ENCODE measurements at places on chromosomes 1 and 21.

- no peak for DNase-seq
Observed at GRCh38 chr1:7042322-7043190, 257.3 kb downstream of the CAMTA1 start.

DNA sequence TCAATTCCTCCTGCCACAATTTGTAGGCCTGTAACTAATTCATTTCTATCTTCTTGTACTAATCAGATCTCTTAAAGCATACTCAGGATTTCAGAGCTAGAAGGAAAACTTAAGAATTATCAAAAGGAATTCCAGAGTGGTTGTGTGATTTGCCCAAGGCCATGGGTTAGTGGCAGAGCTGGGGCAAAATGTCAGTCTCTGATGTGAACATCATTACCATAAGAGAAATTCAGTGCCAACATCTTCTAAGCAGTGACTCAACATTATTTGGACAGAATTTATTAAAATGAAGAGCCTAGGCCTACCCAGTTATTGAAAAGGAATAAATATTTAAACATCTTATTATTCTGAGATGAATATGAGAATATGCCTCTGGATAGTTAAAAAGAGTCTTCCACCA lies 14.5 kb downstream of the ST6GALNAC5 start:
- DNase-seq, result no peak

DNA sequence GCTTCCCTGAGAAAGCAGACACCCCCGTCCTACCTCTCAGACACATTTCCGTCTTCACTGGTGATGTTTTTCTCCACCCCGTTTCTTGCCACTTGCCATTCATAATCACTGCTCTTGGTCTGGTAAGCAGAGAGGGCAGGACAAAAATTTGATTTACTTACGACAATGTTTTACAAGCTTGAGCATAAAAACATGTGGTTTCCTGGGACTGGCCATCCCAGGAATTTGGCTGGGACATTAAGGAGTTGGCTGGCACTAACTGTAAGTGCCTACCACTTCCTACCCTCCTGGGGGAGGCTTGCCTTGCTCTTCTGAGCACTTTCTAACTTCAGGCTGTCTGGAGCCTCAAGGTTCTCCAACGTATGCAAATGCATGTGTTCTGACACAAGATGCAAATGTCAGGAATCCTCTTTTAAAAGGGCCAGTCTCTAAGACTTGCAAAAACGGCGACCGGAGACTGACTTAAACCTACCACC lies 24.2 kb downstream of the ZBTB18 start:
- DNase-seq, result no peak

GRCh38 chr1:94875794-94876193 lies 51.1 kb downstream of the CNN3 start:
- no peak for DNase-seq

DNA sequence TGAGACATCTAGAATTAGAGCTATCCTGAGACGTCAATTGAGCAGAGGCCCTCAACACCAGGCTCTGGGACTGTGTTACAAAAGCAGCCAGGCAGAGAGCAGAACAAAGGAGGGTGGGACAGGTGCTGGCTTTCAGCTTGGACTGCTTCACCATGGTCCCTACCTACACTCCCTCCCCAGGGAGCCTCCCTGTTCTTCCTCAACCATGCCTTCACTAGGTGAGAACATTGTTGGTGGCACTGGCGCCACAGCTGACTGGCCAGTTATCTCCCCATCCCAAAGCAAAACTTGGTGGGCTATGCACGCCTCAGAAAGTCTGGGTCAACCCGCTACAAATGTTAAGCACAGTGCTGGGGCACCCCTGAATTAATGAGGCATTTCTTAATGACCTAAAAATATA lies 87.8 kb downstream of the NMNAT2 start:
- DNase-seq, result no peak

- DNase-seq, result no peak
Observed at GRCh38 chr21:40615505-40616376, 231.2 kb downstream of the DSCAM start.

GRCh38 chr1:246338546-246338945 lies 168.5 kb downstream of the SMYD3 start:
- DNase-seq, result no peak

DNA sequence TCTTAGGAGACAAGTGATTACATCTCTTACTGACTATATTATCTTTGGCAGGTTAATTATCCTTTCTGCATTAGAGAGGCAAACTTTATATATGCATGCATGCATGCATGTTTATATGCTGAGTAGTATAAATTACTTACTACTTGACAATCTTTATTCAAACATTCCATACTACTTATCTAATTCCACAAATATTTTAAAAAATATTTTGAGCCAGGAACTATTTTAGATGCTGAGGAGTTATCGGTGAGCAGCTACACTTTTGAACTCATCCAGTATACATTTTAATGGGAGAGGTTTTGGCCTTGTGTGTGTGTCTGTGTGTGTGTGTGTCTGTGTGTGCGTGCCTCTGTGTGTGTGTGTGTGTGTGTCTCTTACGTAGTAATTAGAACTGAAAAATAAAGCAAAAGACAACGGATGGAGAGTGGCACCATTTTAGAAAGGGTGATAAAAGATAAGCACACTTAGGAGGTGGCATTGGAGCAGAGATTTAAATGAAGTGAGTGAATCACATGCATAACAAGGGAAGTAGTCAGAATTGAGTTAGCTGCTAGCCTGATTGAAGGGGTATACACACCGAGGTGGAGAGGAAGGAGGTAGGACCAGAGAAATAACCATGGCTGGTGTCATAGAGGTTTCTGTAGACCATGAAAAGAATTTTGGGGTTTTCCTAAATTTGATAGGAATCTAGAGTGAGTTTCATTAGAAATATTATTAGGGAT lies 1488.4 kb downstream of the MRPL39 start:
- no peak for DNase-seq

- DNase-seq, result no peak
Observed at GRCh38 chr1:155913969-155914757, 3.0 kb upstream of the RIT1 start.

- DNase-seq, result no peak
Observed at GRCh38 chr1:15031251-15031933, 122.2 kb upstream of the TMEM51 start.

DNA sequence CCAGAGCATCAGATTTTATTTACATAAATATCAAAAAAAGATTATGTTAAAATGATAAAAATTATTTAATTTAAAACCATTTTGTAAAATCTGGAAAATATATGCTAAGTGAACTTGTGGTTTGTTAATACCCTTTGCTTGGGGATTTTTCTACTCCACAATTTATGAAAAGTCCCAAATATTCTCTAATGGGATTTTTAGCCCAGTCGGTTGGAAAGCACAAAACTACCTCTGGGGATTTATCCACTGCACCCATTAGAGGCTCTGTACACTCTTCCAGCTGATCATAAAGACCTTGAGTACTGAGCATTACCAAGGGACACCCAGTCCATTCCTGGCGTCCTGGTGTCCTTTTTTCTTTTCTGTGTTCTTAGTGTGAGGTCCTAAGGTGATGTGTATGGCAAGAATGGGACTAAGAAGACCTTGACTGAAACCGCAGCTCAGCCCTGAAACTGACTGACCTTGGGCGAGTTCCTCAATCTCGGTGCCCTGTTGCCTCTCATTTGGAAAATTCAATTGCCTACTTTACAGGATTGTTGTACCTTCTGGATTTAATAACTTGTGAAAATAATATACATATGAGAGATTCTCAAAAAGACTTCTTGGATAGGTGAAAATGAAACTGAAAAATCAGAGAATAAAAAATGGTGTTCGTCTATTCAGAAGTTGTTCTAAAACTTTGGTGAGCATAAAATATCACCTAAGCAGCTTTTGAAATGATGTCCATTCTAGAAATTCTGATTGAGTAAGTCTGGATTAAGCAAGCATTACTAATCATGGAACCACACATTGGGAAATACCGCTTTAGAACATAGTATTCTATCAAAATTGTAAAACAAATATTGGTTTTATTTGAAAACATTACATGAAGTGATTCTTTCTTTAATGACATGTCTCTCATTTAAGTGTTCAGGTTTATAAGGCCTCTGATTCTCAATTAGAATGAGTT lies 21.5 kb upstream of the SAMSN1 start:
- no peak for DNase-seq

GRCh38 chr1:2378956-2379732 lies 12.2 kb downstream of the MORN1 start:
- no peak for DNase-seq

- no peak for DNase-seq
Observed at GRCh38 chr1:227934476-227935313, 13.0 kb downstream of the WNT9A start.

DNA sequence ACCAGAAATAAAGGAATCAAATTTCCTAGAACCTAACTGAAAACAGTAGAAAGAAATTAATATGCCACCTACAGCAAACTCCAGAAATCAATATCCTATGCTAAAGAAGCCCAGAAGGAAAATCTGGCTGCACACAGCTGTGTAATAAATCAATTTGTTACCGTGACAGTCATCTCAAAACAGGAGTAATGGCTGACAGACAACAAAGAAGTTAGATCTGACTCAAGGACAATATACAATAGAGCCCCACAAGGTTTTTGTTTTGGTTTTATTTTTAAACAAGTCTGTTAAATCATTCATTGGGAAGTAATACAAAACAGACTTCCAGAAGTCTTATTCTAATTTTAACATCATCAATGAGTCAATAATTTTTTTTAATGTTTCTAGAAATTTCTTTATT lies 168.4 kb downstream of the RERE start:
- DNase-seq, result no peak

GRCh38 chr1:52264530-52265115 lies 101.4 kb downstream of the CC2D1B start:
- DNase-seq, result no peak

- DNase-seq, result no peak
Observed at GRCh38 chr21:46064870-46065214, 33.1 kb upstream of the COL6A2 start.

- DNase-seq, result no peak
Observed at GRCh38 chr1:155984341-155984740, 6.0 kb upstream of the ARHGEF2 start.

- no peak for DNase-seq
Observed at GRCh38 chr1:21337010-21337437, 46.8 kb upstream of the ECE1 start.

DNA sequence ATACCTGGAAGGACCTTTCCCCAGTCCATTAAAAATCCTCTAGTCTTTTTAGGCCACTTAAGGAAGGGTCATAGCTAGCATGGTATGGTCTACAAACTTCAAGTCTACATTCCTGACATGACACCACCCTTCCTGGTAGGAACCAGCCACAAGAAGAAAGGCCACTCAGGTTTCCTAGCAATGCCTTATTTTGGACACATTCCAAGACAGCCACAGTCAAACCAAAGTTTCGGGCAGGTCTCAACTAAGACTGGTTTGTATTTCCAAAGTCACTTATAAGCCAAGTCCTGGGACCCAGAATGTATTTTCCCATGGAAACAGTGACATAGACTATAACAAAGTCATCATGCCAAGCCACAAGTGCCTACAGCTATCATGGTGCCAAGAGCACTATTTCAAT lies 50.6 kb upstream of the SLC44A3 start:
- no peak for DNase-seq

DNA sequence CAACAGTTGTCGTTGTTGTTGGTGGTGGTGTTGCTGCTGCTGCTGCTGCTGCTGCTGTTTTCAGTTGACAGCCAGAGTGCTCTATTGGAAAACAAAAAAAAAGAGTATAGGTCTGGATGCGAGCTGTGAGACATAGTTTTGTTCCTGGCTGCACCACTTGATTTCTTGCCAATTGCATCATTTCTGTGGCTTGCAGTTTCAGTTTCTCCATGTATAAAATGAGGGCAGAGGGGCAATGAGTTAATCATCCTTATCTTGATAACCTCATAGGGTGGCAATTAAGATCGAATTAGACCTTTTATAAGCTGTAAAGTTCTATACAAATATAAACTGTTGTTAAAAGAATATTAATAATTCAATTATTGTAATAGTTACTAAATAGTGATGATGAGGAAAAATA lies 156.7 kb downstream of the DMRTA2 start:
- DNase-seq, result no peak

- DNase-seq, result peak; percentile 5
Observed at GRCh38 chr1:192609110-192610079, 26.6 kb upstream of the RGS13 start.

DNA sequence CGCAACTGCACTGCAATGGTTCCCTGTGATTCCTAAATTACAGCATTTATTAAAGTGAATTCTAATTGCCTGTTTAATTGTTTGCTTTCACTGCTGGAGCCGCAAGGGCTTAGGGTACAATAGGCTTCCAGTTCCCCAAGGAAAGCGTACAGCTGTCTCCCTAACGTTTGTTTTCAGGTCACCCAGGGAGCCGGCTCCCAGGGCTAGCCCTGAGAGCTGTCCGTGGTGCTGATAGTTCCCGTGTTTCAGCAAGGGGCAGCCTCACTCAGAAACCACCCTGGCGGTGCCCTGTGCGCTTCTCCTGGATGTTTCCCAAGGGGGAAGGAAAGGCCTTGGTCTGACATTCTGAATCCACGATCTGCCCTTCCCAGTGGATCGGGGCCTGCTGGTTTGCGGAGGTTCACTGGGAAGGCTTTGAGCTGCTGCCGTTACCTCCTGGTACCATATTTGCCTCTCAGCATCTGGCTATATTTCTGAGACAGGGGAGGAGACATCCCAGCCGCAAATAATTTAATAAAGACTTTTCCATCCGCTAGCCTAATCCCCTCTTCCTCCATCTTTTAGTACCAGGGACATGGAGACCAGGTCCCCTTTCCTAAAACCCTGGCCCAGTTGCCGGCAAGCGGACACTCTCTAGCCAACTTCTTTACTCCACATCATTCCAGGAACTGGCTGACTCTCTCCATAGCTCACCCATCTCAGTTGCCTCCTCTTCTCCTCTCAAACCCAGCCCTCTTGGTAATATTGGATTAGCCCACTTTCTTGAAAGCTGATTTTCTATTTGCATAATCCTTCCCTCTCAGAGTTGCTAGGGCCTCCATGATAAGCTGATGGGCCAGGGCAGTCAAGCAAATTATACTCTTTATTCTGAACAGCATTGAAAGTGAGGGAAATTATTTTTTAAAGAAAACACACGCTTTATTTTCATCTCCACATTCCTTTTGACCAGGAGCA lies 149.0 kb downstream of the IGSF21 start:
- DNase-seq, result no peak

- peak; percentile 17 for DNase-seq
Observed at GRCh38 chr1:160550572-160551034, 27.5 kb upstream of the SLAMF6 start.

DNA sequence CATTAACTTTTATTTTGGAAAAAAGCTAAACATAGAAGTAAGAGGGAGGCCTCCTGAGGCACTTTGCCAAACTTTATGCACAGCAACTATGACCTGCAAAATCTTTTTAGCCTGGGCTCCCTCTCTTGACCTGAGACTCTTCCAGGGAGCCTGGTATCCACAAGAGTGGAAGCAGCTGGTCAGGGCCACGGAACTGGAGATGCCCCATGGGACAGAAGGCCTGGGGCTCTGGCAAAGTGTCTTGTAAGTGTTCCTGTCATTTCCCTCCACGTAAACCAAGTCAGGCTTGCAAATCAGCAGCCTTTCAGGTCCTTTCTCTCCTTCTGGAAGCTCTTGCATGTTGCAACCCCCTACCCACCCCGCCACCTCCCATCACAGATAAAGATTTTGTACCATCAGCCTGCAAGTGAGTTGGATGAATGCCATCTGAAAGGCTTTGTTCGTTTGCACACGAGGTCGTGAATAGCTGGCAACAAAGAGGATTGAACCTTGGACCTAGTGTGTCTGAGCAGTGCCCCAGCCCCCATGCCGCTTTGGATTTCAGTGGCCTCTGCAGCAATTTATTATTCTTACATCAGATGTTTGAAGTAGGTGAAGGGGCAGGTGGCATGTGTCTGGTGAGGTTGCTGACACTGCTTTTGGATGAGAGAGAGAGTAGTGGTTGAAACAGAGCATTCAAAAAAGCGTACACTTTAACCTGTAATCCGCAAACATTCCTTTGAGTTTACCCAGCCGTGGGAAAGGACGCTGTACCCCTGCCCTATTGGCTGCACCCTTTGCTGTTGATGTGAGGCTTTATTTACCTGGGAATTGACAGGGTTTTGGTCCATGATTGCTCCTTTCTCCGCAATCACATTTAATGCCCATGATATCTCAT lies 91.6 kb downstream of the GALNT2 start:
- no peak for DNase-seq

All from effector CD8-positive, alpha-beta T cell (primary cell).